ENCODE measurements at places on chromosomes 1 and 21.

- peak; percentile 54 for DNase-seq
Observed at GRCh38 chr1:92599184-92599583, 112.5 kb upstream of the GFI1 start.

GRCh38 chr1:221822591-221822990 is 80.7 kb upstream of the DUSP10 start:
- no peak for DNase-seq

GRCh38 chr1:52403566-52404115 is 582 bp downstream of the ORC1 start:
- DNase-seq = peak; percentile 73

- DNase-seq = no peak
Observed at GRCh38 chr1:168755800-168756418, 26.9 kb upstream of the DPT start.

DNA sequence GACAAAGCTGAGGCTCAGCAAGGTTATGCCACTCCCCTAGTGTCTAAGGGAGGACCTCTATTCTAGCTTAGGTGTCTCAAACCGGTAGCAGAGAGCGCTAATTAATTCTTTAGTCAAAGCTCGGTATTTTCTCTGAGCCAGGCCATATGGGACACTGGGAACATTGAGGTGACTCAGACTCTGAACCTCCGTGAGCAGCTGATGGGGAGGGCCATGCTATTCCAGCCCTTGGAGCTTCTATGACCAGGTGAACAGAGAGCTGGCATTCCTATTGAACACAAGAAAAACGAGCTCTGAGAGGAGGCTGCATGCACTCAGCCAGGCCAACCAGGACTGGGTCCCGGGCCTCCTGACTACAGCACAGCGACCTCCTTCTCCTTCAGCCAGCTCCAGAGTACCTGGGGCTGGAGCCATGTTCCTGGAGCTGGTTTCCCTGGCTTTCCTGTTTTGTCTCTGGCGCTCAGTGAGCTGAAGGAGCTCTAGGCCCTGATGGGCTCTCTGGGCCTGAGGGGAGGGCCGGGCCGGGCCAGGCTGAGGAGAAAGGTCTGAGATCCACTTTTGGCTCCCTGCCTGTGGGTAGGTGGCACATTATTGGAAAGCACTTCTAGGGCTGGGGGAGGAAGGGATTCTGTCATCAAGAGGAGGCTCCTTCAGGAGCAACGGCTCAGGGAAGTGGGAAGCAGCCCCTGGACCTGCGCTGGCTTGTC is 37.0 kb downstream of the SLC9A1 start:
- no peak for DNase-seq

- no peak for DNase-seq
Observed at GRCh38 chr1:234398849-234399381, 25.7 kb downstream of the COA6 start.

- DNase-seq = no peak
Observed at GRCh38 chr1:2277741-2278488, 49.8 kb downstream of the SKI start.

DNA sequence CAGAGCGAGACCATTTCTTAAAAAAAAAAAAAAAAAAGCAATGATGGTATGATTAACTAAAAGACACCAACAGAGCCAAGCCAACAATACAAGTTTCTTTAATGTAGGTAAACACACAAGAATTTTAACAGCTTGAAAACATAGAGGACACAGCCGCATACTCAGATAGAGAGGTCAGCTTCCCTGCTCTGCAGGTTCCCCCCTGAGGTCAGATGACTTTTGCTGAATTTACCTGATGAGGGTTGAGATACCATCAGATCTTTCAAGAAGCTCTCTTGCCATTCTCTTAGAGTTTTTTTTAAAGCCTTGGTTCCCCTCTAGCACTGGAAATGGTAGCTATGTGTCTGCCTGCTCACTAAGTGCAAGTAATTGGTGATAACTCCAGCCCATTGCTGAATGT is 31.1 kb downstream of the BCAS2 start:
- no peak for DNase-seq

GRCh38 chr1:30637183-30637980 is 86.0 kb downstream of the MATN1 start:
- DNase-seq = no peak

- no peak for DNase-seq
Observed at GRCh38 chr1:160942926-160943325, 11.7 kb downstream of the ITLN2 start.

- DNase-seq = no peak
Observed at GRCh38 chr1:64543831-64544230, 73.9 kb downstream of the CACHD1 start.

DNA sequence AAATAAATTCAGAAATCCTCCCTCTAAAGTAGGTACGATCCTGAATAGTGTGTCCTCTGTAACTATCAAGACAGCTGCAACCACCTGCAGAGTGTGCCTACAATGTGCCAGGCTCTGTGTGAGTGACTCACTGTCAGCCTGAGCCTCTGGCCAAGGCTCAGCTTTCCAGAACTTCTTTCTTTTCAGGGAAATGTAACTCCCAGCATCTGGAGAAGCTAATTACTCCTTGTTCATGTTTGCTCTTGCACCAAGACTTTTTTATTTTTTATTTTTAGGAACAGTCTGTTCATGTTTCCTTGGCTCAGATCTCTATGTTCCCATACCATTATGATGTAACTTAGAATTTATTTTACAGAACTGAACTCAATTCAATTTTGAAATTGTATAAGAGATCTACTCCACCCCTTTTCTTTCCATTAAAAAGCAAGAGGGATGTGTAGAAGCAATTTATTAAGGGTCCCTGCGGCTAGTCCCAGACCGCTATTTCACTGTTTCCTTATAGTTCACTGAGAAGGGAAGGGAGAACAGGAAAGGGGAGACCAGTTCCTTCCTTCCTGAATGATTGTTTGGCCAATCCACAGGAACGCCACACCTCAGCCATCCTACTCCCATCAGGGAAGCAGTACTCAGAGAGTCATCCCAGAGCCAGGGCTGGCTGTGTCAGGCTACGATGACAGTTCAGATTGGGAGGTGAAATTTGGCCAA is 112.4 kb upstream of the ZNF648 start:
- DNase-seq = no peak

DNA sequence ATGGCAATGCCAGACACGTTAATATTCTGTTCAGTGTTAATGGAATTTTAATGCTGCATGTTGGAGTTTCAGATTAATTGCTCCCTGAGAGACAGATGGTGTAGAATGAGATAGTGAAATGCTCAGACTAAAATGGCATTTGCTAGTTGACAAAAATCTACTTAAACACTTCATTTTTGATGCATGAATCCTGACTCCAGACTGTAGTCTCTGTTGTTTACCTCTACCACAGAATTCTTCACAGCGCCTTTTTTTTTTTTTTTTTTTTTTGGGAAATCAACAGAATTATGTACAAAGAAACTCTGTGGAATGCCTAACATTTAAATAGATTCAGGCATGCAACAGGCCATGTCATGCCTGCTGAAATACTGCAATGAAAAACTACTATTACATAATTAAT is 111.3 kb downstream of the PLPPR5 start:
- no peak for DNase-seq

GRCh38 chr1:228695015-228695955 is 40.0 kb upstream of the RHOU start:
- DNase-seq = no peak

DNA sequence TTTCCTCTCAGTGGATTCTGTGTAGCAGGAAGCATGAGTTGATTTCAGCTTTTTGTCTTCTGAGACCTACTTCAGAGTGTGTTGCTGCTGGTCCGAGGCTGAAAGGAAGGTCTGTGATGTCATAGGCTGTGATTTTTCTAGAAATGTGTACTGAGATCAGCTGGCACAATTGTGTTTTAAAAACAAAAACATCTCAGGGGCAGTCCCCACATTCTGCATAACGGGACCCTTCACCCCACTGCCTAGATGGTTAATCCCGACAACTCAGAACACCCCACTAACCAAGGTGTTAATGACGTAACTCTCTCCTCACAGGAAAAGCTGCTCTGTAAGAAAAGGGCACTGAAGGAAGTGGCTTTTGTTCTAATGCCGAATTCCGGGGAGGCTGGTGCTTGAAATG is 59.8 kb upstream of the PPP2R5A start:
- no peak for DNase-seq

GRCh38 chr1:219347921-219348391 is 174.3 kb downstream of the LYPLAL1 start:
- DNase-seq = no peak

DNA sequence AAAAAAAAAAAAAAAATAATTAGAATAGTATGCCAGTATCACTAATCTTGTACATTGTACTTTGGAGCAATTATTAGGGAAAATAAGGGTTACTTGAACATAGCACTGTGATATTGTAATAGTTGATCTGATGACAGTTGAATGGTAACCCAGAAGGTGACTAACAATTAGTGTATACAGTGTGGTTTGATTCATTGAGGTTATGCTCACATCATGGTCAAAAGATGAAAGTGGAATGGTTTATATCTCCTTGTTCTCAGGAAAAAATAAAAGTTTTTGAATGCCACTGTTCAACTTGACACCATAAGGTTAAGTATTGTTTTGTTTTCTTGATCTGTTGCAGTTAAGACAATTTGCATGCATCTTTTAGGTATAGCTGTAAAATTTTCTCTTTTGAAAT is 87.0 kb downstream of the GPR52 start:
- no peak for DNase-seq

- DNase-seq = no peak
Observed at GRCh38 chr1:207115269-207115668, 11.2 kb downstream of the C4BPA start.

- no peak for DNase-seq
Observed at GRCh38 chr1:67942274-67942673, 108.2 kb downstream of the DIRAS3 start.

DNA sequence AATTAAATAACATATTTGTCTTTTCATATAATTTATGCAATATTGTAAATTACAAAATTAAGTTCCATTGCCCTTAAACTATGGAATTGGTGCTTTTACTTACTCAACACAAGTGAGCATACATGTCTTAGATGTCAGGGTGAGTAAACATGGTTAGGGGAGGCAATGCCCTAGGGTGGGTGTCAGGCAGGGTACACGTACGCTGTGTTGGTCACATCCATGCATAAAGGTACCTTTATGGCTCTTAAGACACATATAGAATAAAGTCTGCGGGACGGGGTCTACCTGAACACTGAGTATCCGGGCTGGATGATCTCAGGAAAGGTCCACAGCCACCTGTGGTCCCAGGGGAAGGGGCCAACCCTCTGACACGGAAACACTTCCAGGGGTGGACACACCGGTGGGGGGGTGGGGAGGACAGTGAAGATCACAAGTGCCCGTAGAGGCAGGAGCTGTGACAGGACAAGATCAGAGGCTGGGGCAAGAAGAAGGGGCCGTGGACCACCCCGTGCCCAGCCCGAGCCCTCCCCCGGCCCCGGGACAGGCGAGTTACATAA is 720 bp downstream of the LIN9 start:
- peak; percentile 9 for DNase-seq

- DNase-seq = no peak
Observed at GRCh38 chr1:69585666-69586065, 17.9 kb downstream of the LRRC7 start.

DNA sequence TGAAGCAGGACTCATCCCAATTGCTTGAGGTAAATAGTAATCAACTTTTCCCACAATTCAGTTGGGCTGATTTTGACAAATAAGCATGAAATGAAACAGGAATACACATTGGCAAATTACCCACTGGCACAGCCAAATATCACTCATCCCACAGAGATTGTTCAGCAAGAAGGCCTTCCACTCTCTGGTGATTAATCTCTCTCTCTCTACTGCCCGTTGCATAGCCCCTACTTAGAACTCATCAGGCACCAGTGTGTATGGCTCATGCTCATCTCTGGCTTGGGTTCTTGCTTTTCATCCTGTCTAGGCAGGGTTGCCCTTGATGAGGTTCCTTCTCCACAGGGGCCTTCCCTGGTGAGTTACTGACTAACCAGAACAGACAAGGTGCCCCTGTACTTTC is 1.1 kb downstream of the BSDC1 start:
- no peak for DNase-seq

GRCh38 chr21:37153935-37154350 is 80.9 kb downstream of the TTC3 start:
- peak; percentile 22 for DNase-seq

DNA sequence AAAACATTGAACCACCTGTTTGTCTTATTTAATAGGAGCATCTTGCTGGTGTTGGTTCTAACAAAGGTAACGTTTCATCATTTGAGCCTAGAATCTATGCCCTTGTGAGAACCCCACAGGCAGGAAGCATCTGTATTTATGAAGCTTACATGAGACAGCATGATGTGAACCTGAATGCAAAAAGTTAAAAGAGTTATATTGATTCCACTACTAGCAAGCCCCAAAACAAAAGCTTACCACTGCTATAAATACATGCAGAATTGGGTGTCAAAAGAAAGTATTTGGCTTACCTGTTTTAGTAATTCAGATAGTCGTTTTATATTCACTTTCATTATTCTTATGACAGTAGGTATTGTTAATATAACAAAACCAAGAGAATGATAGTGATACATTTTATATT is 301.2 kb upstream of the ADGRL2 start:
- no peak for DNase-seq

GRCh38 chr1:203147376-203147775 is 19.9 kb downstream of the ADORA1 start:
- DNase-seq = no peak

DNA sequence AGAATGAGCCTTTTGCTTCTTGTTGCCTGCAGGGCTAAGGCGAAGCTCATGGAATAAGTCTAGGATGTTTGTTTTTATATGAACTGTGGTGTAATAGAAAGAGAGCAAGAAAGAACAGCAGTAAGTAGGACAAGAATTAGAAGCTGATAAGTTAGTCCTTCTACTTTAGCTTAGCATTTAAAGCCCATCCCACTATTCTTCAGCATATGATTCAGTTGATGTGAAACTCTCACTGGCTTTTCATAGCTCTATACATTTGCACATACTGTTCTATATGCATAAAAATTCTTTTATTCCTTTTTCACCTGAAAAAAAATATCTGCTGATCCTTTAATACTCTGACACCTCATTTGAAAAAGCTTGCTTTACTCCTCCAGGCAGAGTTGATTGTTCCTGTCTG is 712.0 kb downstream of the USP25 start:
- DNase-seq = no peak

DNA sequence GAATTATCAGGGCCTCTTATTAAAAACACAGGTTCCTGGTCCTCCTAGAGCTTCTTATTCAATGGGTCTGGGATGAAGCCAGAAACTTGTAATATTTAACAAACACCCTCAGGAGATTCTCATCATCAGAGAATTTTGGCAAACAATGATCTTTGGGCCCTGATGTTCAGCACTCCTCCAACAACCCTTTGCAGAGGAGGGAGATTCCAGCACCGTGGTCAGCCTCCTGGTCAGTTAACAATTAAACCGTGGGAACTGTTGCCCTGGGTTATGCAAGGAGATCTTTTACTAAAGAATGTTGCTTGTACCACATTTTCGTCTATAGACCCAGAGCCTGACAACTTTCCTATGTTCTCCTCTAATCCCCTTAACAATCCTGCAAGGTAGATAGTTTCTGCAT is 294.4 kb downstream of the PLPP3 start:
- DNase-seq = no peak

Data from A673 (cell line).